Fibroblast of skin of back (primary cell): ENCODE measurements at places on chromosomes 12 and 14.

- DNase-seq, result peak; percentile 8
These were observed 19.0 kb upstream of the OVCH1 start for GRCh38 chr12:29516431-29516875.

- no peak for DNase-seq
These were observed 334.8 kb upstream of the NOVA1 start for GRCh38 chr14:26932606-26933005.

GRCh38 chr14:104442631-104443390, 136.8 kb upstream of the C14orf180 start:
- no peak for DNase-seq

DNA sequence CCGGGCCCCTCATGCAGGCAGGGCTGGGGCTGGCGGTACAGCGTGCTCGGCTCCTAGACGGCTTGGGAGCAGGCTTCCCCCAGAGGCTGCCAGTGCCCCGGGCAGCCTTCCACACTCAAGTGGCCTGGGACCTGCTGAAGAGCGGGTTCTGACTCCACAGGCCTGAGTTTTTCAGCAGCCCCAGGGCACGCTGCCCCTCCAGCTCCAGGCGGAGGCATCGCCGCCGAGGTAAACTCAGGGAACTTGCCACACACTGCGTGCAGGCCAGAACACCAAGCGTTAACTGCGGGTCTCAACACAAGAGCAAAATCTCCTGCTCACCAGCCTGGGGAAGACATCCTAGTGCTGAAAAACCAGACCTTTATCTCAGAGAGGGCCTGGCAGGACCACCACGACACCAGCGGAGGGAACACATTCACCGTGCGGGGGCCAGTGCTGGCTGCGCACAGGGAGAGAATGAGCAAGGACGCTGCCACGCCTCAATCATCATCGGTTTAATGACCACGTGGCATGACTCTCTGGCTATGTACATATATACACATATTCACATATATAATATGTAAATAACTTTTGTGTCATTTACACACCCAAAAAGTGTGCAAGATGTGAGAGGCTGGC, 21.3 kb downstream of the PSMC1 start:
- DNase-seq, result no peak

DNA sequence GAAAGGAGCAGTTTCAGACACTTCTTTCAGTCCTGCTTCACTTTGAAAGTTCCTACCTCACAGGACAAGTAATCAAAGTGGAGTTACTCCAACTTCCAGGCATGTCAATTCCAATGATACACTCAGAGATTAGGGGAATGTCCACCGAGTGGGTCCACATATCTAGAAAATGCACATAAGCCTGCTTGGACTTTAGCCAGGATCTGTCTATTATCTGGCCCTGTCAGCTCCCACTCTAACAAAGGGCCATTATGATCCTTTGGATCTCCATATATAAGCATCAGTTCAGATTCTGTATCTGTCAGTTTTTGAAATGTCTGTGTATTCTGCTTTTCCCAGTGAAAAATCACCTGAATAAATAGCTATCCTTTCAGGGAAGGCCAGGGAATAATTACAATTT, 112.9 kb upstream of the ATXN7L3B start:
- no peak for DNase-seq

GRCh38 chr12:92357584-92358261, 212.1 kb upstream of the BTG1 start:
- DNase-seq, result no peak

DNA sequence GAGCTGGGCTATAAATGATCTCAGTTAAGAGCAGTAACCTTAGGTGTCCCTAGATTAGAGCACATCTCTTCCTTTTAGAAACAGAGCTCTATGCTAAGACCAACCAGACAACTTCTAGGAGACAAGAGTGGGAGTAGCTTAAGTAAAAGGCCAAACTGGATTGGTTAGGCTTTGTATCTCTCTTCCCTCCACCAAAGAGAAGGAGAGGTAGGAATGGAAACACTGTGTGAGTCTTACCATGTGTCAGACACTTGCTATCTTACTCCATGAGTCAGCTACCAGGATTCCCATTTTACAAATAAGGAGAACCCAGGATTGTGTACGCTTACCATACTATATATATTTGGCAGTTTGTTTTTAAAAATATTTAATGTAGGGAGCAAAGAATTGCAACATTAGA, 122.9 kb downstream of the PAX9 start:
- no peak for DNase-seq

DNA sequence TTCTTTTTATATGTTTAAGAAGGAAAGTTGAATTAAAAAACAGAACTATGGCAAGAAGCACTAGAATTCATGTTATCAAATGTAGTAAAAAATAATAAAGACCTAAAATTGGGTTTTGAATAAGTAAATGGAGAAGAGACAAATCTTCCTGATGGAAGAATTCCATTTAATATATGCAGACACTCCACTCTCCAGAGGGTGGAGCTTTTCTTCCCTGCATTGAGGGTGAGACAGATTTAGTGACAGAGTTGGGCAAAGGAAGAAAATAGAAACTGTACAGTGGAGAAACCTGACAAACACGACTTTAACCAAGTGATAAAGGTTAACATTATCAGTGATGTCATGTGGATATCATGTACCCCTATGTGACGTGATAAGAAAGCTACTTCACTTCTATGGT, 217.6 kb downstream of the PRKD1 start:
- peak; percentile 15 for DNase-seq

DNA sequence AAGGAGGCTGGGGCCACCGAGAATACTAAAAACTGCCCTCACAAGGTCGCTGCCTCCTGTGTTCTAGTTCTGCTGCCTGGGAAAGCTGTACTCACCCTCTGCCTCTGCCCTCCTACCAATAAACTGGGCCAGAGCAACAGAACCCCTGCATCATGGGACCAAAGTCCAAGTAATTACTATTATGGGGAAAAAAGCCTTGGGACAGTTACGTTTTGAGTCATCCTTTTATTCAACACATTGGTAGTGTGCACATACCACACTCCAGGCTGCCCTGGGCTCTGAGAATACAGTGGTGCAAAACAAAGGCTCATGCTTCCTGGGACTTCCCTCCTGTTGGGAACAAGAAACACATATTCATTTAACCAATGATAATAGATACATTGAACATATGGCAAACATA, 49.0 kb downstream of the CACNA1C start:
- DNase-seq, result peak; percentile 67

- DNase-seq, result no peak
These were observed 249.7 kb downstream of the LRIG3 start for GRCh38 chr12:58670623-58671022.

DNA sequence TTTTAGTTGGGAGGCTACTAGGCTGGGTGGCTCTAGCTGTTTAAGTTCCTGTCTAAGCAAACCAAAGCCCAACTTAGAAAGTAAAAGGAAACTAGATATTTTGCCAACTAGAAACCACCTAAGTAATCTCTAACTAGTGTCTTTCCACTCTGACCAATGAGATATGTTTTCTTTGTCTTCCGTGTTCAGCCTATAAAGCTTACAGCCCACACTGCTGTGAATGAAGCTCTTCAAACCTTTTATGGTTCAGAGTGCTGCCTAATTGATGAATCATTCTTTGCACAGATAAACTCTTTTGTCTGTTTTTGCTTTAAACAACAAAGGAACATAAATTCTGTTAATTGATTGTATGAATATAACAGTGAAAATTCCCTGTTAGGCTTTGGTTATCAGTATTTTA, 66.1 kb downstream of the FUT8 start:
- DNase-seq, result peak; percentile 62

DNA sequence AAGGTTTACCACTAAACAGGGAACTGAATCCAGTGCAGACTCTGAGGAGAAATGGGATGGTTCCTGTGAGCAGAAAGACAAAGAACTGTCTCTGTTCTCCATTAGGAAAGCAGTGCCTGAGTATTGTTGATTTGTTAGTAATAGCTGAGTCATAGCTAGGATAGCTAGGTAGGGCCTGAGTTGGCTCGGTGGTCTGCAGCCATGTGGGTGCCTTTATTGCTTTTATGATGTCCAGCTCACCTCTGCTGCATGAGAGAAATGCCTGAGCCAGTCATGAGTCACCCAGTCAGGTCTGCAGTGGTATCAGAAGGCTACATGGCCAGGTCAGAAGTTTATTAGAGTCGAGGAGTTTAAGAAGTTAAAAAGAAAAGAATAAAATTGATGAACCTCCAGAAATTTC, 24.2 kb downstream of the TRHDE start:
- DNase-seq, result peak; percentile 72

- no peak for DNase-seq
These were observed 5.6 kb upstream of the ASCL1 start for GRCh38 chr12:102951841-102952240.

DNA sequence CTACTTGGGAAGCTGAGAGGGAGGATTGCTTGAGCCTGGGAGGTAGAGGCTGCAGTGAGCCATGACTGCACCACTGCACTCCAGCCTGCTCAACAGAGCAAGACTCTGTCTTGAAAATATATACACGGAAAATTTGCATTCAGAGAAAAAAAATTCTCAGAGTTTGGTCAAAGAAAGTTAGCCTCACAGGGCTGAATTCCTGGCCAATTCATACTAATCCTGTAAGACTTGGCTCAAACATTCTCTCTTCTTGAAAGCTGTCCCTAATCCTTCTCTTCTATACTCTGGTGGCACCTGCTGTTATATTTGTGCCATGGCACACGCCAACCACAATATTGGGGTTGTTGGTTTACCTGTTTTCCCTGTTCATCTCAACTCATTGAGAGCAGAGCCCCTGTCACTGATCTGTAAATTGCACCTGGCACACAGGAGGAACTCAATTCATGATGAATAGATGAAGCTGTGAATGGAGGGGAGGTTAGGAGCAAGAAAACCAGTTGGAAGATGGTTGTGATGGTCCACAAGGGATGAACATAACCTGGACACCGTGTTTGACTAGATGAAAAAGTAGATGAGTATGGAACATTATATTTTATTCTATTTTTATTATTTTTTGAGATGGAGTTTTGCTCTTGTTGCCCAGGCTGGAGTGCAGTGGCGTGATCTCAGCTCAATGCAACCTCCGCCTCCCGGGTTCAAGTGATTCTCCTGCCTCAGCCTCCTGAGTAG, 36.8 kb upstream of the SPTSSA start:
- DNase-seq, result no peak

GRCh38 chr12:132267873-132268272, 61.5 kb downstream of the GALNT9 start:
- DNase-seq, result no peak

DNA sequence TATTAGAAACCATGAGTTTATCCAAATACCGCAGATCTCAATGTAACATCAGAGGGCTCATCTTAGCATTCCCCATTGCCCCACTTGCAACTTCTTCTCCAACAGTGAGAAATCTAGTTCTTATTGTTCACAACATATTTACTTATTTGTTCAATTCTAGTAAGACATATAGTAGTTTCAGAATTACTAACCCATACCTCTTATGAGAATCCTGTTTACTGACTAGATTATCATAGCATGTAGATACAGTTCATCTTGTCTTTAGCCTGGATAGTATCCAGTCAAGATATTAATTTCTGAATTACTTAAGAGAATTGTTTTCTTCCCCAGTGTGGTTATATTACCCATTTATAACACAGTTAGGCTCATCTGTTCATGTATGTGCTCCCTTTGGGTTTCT, 80.6 kb downstream of the NIN start:
- no peak for DNase-seq

- peak; percentile 56 for DNase-seq
These were observed at the start of gene TMTC1 for GRCh38 chr12:29783773-29784666. TSS of gene TMTC1 (minus strand) at chr12:29783942. CDS start at chr12:29783751, 191 bp downstream.

DNA sequence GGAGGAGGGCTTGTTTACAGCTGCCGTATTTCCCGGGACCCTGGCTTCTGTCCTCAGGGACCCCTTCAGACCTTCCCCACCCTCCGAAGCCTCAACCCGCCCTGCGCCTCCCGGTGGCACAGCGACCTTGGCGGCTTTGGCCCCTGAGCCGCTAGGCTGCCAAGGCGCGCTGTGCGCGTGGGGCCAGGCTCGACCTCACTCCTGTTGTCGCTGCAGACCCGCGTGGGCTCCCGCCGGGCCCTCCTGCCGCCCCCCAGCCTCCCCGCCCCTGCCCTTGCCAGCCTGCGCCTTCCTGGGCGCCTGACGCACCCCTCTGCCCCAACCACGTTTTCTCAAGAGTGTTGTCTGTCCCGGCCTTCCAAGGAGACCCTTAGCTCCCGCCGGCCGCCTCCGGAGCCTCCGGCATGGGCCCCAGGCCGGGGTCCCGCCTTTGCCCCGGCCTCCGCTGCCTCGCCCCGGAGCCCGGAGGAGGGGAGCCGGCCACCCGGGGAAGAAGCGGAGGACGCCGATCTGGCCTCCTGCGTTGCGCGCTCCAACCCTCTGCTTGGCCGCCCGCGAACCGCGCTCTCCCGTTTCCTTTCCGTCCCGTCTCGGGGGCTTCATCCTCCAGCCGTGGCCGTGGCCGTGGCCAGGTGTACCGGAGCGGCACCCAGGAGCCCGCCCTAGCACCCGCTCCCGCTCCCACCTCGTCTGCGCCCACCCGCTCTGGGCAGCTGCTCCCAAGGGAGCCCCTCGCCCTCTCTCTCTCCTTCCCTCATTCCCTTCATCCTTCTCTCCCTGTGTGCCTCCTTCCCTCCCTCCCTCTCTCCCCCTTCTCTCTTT, 19.9 kb downstream of the PPP2R5C start:
- DNase-seq, result peak; percentile 16

DNA sequence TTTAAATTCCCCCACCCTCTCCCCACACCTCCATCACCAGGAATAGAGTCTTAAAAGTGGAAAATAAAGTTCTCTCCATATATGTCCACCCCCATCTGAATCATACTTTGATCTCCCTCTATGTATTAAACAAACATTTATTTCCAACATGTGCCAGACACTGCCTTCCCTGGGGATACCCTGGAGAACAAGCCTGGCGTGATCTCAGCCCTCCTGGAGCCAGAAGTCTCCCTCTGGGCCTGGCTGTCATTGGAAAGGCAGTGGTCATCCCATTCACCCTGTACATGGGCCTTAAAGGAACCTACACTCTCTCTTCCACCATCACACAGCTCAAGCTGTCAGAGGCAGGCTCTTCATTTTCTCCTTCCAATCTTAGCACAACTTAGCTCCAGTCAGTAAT, 143.6 kb downstream of the EMP1 start:
- DNase-seq, result peak; percentile 91

- peak; percentile 89 for DNase-seq
These were observed 92.8 kb downstream of the NINJ2 start for GRCh38 chr12:570435-570920.

- peak; percentile 44 for DNase-seq
These were observed 18.1 kb downstream of the TPCN1 start for GRCh38 chr12:113239288-113239771.
